ENCODE measurements at places on chromosomes 1 and 21. TPM values are rescaled to one million over a fixed set of nuclear protein-coding genes. Genes with fewer than 3 reads are reported as not detected.

CELA3B gene
- total RNA-seq = not detected

- H3K4me3 ChIP-seq = no peak overlapping the region
- no peak overlapping the region for H3K27ac ChIP-seq
- no peak for DNase-seq
- H3K36me3 ChIP-seq = no peaks in the 10 kb centered on the region
- no peaks in the 10 kb centered on the region for H3K4me1 ChIP-seq
These were observed 37.5 kb downstream of the GPR88 start for GRCh38 chr1:100575406-100575805.

- no peaks in the 10 kb centered on the region for H3K27me3 ChIP-seq
- no peaks in the 10 kb centered on the region for H3K36me3 ChIP-seq
- DNase-seq = no peak
- H3K4me1 ChIP-seq = no peaks in the 10 kb centered on the region
- no peak overlapping the region for H3K4me3 ChIP-seq
- H3K27ac ChIP-seq = no peak overlapping the region
These were observed 8.5 kb upstream of the WDR47 start for GRCh38 chr1:109050228-109050995.

DNA sequence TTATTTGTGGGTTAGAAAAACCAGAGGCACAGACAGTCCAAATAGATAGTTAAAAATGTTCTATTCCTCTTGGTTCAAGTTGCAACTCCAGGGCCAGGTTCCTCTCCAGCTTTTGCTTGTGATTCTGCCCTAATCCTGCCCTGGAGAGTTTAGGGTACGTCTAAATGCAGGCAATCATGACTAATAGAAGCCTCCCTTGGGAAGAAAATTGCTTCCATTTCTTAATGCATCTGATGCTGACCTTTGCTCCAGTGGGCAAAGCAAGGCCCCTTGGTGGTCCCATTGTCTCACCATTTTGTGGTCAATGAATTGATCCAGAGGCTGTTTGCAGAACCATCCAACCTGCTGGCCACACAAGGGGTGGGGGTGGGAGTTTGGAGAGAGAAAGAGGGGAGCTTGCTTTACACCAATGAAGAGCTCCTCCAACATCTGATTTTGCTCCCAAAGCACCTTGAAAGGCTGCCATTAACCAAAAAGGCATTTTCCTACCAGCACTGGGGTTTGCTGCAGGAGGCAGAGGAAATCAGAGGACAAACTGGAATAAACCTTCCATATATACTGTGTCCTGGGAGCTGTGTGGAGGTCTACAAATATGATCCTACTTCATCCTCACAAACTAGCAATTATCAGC is 31.3 kb downstream of the C8B start:
- H3K4me1 ChIP-seq = no peaks in the 10 kb centered on the region
- no peaks in the 10 kb centered on the region for H3K36me3 ChIP-seq
- no peak overlapping the region for H3K4me3 ChIP-seq
- H3K27ac ChIP-seq = no peak overlapping the region
- DNase-seq = no peak
- no peaks in the 10 kb centered on the region for H3K27me3 ChIP-seq

DNA sequence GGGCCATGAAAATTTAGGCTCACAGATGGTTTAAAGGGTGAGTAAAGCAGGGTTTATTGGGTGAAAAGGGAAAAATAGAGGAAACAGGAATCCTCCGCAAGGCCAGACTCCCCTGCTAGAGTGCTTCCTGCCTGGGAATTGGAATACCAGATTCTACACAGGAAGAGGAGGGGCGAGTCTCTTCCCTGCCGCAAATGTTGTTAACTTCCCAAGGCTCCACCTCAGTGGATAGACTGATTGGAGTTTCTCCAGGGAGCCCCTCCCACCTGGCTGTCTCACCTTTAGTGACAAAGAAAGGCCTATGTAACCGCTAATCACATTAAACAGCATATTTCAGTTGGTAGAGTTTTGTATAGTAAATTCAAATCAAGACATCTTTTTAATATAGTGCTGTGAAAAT is 1450.1 kb downstream of the KCNT2 start:
- no peak for DNase-seq
- no peak overlapping the region for H3K4me3 ChIP-seq
- H3K4me1 ChIP-seq = no peaks in the 10 kb centered on the region
- no peaks in the 10 kb centered on the region for H3K27me3 ChIP-seq
- no peaks in the 10 kb centered on the region for H3K36me3 ChIP-seq

GRCh38 chr1:1219341-1219740 is 5.4 kb upstream of the TNFRSF4 start:
- H3K27ac ChIP-seq = no peak overlapping the region
- no peak overlapping the region for H3K4me3 ChIP-seq
- no peaks in the 10 kb centered on the region for H3K27me3 ChIP-seq
- DNase-seq = no peak
- H3K4me1 ChIP-seq = no peaks in the 10 kb centered on the region

DNA sequence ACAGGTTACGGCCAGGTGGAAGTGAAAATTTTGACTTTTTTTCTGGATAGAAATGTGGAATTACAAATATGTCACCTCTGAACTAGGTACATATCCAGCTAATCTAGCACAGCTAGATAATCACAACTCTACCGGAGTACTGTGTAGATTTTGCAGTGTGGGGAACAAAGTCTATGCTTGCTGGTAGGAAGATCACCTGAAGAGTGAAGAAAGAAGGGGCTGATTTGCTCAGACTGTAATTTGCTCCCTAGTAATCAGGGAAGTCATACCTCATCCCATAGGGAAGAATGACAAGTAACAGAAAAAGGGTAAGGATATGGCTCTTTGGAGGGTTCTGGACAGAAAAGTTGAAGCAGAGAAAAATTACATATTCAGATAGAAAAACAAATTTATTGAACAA is 319.6 kb upstream of the TMPRSS15 start:
- H3K27ac ChIP-seq = no peak overlapping the region
- DNase-seq = no peak
- no peaks in the 10 kb centered on the region for H3K4me1 ChIP-seq
- H3K27me3 ChIP-seq = no peaks in the 10 kb centered on the region

MEGF6 gene
- total RNA-seq = 2.2 TPM

DNA sequence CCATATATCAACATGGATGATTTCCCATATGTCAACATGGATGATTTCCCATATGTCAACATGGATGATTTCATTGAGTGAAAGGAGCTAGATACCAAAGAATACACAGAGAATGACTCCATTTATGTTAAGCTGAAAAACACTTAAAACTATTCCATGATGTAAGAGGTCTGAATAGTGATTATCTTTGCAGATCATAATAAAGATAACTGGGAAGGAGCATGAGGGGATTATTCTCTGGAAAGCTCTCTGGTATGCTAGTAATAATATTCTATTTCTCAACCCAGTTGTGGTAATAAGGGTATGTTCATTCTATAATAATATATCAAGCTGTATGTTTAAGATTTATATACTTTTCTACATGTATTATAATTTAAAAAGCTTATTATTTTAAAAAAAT is 14.1 kb downstream of the SYNJ1 start:
- peaks cover 7% of the 10 kb centered on the region for H3K36me3 ChIP-seq
- no peaks in the 10 kb centered on the region for H3K27me3 ChIP-seq
- no peak overlapping the region for H3K4me3 ChIP-seq
- no peaks in the 10 kb centered on the region for H3K4me1 ChIP-seq
- no peak overlapping the region for H3K27ac ChIP-seq

GRCh38 chr1:69679965-69680364 is 112.2 kb downstream of the LRRC7 start:
- no peaks in the 10 kb centered on the region for H3K4me1 ChIP-seq
- no peak overlapping the region for H3K4me3 ChIP-seq
- H3K27me3 ChIP-seq = 0 out of 2 replicates have a peak, but pooled peaks cover 7% of the 10 kb centered on the region
- no peak for DNase-seq
- H3K27ac ChIP-seq = no peak overlapping the region
- no peaks in the 10 kb centered on the region for H3K36me3 ChIP-seq

DNA sequence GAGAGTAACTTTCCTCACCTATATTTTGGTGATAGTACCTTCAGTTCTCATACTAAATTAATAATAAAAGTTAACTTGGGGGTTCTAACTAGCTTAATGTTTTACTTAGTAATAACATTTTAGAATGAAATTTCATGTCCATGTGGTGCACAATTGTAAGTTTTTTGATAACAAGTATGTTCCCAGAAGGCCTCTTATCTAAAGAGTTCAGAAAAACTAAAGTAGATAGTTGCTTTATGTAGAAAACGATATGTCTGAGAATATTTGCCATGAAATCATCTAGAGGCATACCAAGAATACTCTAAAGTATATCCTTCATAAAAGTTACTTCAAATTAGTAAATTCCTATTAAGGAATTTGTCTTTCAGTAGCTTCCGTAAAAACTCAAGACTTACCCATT is 10.2 kb upstream of the ADCY10 start:
- no peak overlapping the region for H3K27ac ChIP-seq
- no peak for DNase-seq
- no peak overlapping the region for H3K4me3 ChIP-seq
- no peaks in the 10 kb centered on the region for H3K27me3 ChIP-seq
- no peaks in the 10 kb centered on the region for H3K4me1 ChIP-seq
- H3K36me3 ChIP-seq = 0 out of 2 replicates have a peak, but pooled peaks cover 2% of the 10 kb centered on the region

DNA sequence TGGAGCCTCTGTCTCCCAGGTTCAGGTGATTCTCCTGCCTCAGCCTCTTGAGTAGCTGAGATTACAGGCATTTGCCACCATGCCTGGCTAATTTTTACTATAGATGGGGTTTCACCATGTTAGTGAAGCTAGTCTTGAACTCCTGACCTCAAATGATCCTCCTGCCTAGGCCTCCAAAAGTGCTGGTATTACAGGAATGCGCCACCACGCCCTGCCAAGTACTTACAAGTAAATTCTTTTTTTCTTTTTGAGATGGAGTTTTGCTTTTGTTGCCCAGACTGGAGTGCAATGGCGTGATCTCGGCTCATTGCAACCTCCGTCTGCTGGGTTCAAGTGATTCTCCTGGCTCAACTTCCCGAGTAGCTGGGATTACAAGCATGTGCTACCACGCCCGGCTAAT is 42.5 kb downstream of the RPRD2 start:
- no peak overlapping the region for H3K4me3 ChIP-seq
- no peaks in the 10 kb centered on the region for H3K27me3 ChIP-seq
- H3K4me1 ChIP-seq = peaks cover 11% of the 10 kb centered on the region
- no peak overlapping the region for H3K27ac ChIP-seq
- no peaks in the 10 kb centered on the region for H3K36me3 ChIP-seq

- H3K36me3 ChIP-seq = no peaks in the 10 kb centered on the region
- no peak overlapping the region for H3K4me3 ChIP-seq
- no peaks in the 10 kb centered on the region for H3K27me3 ChIP-seq
- no peak overlapping the region for H3K27ac ChIP-seq
- no peaks in the 10 kb centered on the region for H3K4me1 ChIP-seq
These were observed 32.1 kb upstream of the HSPA13 start for GRCh38 chr21:14414932-14415508.

PLPPR5 gene
- not detected for total RNA-seq

- H3K4me3 ChIP-seq = no peak overlapping the region
- peak overlapping the region; percentile 80 for H3K27ac ChIP-seq
- DNase-seq = no peak
- H3K4me1 ChIP-seq = peaks cover 37% of the 10 kb centered on the region
- H3K27me3 ChIP-seq = no peaks in the 10 kb centered on the region
These were observed 19.2 kb downstream of the OLFML2B start for GRCh38 chr1:162004441-162004950.

TLCD4 gene
- total RNA-seq = 2.5 TPM

GRCh38 chr1:213138892-213139291 is 87.9 kb downstream of the RPS6KC1 start:
- no peak overlapping the region for H3K4me3 ChIP-seq
- DNase-seq = no peak
- 0 out of 2 replicates have a peak, but pooled peaks cover 2% of the 10 kb centered on the region for H3K36me3 ChIP-seq
- H3K4me1 ChIP-seq = no peaks in the 10 kb centered on the region
- H3K27me3 ChIP-seq = no peaks in the 10 kb centered on the region

- no peak for DNase-seq
- H3K36me3 ChIP-seq = no peaks in the 10 kb centered on the region
- no peaks in the 10 kb centered on the region for H3K27me3 ChIP-seq
- H3K27ac ChIP-seq = no peak overlapping the region
- H3K4me3 ChIP-seq = no peak overlapping the region
- no peaks in the 10 kb centered on the region for H3K4me1 ChIP-seq
These were observed 533.3 kb downstream of the PTBP2 start for GRCh38 chr1:97254731-97255463.

DNA sequence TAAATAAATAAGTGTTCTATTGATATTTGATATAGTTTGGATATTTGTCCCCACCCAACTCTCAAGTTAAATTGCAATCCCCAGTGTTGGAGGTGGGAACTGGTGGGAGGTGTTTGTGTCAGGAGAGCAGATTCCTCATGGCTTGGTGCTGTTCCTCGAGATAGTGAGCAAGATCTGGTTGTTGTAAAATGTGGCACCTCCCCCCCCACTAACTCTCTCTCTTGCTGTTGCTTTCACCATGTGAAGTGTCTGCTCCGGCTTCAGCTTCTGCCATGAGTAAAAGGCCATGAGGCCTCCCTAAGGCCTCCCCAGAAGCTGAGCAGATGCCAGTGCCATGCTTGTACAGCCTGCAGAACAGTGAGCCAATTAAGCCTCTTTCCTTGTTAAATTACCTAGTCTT is 20.8 kb downstream of the FRRS1 start:
- no peak overlapping the region for H3K27ac ChIP-seq
- no peaks in the 10 kb centered on the region for H3K36me3 ChIP-seq
- H3K4me1 ChIP-seq = no peaks in the 10 kb centered on the region
- H3K27me3 ChIP-seq = no peaks in the 10 kb centered on the region
- DNase-seq = no peak
- H3K4me3 ChIP-seq = no peak overlapping the region

- H3K27ac ChIP-seq = no peak overlapping the region
- H3K4me1 ChIP-seq = 0 out of 2 replicates have a peak, but pooled peaks cover 3% of the 10 kb centered on the region
- no peaks in the 10 kb centered on the region for H3K27me3 ChIP-seq
- no peaks in the 10 kb centered on the region for H3K36me3 ChIP-seq
- H3K4me3 ChIP-seq = no peak overlapping the region
- DNase-seq = peak; percentile 35
These were observed 64.5 kb upstream of the ABCG1 start for GRCh38 chr21:42154237-42155044.

DNA sequence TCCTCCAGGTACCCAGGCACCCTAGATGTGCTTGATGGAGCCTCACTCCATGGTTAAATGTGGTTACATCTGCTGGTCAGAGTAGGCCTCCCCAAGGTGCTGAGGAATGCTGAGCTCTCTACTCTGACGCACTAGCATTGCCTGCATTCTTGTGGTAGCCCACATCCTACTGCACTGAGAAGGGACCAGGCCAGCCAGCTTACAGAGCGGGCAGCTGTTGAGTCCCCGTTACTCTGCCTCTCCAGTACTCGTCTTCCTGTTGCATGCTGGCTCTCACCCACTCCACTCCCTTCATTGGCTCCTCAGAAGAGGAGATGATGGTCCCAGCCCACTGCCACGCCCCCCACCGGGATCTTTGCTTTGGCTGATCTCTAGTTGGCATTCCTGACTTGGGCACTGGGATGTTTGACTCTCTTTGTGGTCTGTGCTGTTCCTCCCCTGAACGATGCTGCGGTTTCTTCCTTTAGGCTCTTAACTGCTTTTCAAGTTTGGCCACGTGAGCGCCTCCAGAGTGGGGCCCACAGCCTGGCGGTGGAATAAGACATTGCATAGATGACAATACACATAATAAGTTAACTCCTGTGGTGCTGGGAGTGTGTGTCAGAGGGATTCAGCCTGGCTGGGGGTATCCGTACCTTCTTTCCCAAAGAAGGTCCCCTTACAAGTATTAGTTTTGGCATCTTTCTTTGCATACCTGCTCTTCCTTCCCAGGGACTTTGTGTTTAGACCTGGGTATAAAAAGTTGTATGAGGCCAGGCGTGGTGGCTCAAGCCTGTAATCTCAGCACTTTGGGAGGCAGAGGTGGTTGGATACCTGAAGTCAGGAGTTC is 18.6 kb downstream of the AZIN2 start:
- H3K36me3 ChIP-seq = peaks cover 12% of the 10 kb centered on the region
- H3K4me3 ChIP-seq = no peak overlapping the region
- peak; percentile 100 for DNase-seq
- H3K27me3 ChIP-seq = no peaks in the 10 kb centered on the region
- H3K27ac ChIP-seq = peak overlapping the region; percentile 94

- no peak for DNase-seq
- H3K4me1 ChIP-seq = no peaks in the 10 kb centered on the region
- H3K27ac ChIP-seq = no peak overlapping the region
- no peaks in the 10 kb centered on the region for H3K27me3 ChIP-seq
These were observed 163.7 kb downstream of the ROR1 start for GRCh38 chr1:63937461-63938022.

Data from SJSA1 (cell line).